CD8-positive, alpha-beta T cell (primary cell): ENCODE measurements at places on chromosomes 1 and 21. TPM values are rescaled to one million over a fixed set of nuclear protein-coding genes. Genes with fewer than 3 reads are reported as not detected.

DNA sequence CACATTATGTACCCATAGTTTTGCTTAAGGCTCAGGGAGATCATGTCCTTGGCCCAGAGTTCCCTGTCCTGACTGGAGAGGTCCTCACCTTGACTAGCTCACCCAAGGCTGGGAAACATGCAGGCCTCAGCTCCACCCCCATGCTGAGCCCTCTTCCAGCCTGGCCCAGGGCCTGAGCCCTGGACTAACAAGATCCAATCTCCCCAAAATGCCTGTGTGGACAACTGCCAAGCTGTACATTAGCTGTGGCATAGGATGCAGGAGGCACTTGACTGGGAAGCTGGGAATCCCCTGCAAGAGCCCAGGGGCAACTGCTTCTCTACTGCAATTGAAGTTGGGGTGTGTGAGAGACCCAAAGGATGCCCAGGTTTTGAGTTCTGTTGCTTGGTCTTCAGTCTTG, 2.1 kb downstream of the LINGO4 start:
- no peak for DNase-seq

DNA sequence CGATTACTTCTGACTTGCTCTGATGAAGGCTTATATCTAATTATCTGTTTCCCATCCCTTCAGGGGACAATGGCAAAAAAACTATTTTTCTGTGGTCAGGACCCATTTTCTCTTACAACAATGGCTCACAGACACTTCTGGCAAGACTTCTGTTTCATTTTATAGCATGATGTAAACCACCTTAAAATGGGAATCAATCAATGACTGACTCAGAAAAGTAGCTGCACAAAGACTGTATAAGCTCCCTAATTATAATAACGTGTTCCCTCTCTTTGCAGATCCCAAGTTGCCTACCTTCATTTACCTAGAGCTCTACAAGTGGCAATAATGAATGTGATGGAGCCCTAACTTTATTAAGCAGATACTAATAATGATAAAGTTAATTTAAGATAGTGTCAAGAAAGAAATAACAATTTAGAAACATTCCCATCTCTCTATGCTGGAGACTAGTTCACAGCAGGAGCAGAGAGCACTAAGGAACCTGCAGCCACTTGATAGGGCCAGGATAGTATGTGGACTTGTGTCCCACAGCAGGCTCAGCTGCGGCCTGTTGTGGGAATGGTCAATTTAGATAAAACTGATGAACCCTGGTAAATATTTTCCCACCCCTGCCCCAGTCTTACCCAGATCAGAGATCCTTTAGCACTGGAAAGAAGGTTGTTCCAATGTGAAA, 538 bp downstream of the GBP2 start:
- DNase-seq: no peak

LORICRIN gene
- not detected for total RNA-seq

DNA sequence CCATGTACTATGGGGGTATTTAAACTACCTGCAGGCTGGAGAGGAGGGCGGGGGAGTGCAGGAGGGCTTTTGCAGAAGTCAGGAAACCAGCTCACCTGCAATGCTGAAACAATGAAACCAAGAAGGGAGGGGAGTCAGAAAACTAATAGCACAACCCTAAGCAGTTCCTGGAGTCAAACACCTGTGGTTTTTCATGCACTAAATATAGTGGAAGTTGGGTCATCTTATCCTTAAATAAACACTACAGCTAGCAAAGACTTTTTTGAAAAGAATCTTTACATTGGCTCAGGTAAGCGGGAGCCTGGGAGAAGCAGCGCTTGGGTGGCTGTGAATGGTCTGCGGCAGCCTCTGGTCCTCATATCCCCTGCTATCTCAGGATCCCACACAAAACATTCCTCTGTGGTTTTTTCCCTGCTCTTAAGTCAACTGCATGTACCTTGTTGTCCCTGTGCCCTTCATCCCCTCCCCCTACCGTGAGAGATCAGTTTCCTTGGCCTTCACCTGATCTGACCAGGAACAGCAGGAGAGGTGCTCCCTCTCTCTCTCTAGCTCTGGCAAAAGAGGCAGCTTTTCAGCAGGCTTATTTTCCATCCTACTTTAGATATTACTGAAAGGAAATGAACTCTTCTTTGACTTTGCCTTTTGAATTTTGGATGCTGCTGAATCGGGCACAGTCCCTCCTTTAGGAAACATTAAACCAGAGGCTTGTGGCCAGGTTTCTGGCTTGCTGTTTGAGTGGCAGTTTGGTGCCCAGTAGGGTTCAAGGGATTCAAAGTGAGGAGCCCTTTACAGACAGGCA, 26.6 kb downstream of the TENT5C start:
- no peak for DNase-seq

EFNA4 gene
- total RNA-seq: 1.4 TPM

DNA sequence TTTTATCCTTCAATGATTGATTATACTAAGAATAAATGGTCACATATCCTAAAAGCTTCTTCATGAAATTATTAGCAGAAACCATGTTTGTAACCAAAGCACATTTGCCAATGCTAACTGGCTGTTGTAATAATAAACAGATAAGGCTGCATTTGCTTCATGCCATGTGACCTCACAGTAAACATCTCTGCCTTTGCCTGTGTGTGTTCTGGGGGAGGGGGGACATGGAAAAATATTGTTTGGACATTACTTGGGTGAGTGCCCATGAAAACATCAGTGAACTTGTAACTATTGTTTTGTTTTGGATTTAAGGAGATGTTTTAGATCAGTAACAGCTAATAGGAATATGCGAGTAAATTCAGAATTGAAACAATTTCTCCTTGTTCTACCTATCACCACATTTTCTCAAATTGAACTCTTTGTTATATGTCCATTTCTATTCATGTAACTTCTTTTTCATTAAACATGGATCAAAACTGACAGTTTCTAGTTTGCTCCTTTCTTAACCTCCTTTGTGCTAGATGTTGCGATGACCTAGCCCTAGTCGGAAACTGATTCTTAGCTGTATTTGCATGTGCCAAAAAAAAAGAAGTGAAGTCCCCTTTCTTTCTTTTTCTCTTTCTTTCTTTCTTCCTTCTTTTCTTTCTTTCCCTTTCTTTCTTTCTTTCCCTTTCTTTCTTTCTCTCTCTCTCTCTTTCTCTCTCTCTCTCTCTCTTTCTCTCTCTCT, 45.1 kb downstream of the MAP3K7CL start:
- DNase-seq: no peak

PLA2G4A gene
- not detected for total RNA-seq

- DNase-seq: no peak
Measured at GRCh38 chr1:164770131-164770529, 211.1 kb downstream of the PBX1 start.

C21orf58 gene
- 1.5 TPM for total RNA-seq

- no peak for DNase-seq
Measured at GRCh38 chr1:42776502-42776901, 8.3 kb upstream of the TMEM269 start.

AMPD1 gene
- not detected for total RNA-seq

FAM72A gene
- not detected for total RNA-seq
